Right cardiac atrium (tissue), 5 donors: ENCODE measurements at places on chromosomes 1 and 21.

GRCh38 chr21:31011412-31011811 is 26.9 kb downstream of the KRTAP19-8 start:
- no peak for DNase-seq

DNA sequence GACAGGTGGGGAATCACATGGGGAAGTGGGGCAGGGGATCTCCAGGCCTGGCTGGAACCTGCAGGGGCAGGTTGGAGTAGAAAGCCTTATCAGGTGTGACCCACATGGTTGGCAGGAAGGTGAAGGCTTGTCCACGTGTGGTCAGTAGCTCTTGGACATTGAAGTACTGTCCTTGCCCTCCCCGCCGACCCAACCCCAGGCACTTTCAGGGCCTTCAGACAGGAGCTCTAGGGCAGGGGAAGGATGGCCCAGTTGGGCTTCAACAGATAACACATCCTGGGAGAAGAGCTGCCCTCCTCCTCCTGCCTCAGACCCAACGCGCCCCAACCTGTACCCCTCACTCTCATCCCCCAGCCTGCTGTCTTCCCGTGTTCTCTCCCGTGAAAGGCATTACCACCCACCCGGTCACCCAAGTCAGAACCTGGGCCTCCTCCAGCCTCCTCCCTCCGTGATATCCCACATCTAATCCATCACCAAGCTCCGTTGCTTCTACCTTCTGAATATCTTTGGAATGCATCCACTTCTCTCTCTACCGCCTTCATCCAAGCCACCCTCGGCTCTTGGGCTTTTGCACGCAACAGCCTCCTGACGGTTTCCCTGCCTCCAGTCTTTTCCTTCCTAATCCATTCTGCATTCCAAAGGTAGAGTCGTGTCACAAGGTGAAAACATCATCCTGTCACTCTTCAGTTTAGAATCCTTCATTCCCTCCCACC is 15.9 kb downstream of the PTPRF start:
- no peak for DNase-seq

- DNase-seq: no peak
Observed at GRCh38 chr1:84930329-84930728, 37.3 kb upstream of the LPAR3 start.

- no peak for DNase-seq
Observed at GRCh38 chr1:208581667-208582066, 337.5 kb upstream of the PLXNA2 start.

DNA sequence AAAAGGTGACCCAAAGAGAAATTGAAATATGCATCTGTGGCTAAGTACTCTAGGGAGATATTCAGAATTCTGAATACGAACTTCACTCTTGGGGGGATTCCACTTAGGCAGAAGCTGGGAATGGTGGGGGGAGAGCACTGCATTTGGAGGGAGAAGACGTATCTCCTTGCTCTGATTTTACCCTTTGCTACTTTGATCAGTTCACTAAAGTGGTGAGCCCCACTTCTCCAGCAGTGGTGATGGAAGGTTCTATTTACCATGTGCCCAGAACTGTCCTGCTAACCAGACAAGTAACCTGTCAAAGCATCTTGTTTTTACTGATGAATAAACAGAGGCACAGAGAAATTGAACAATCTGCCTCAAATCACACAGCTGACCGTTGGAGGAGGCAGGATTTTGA is 483.4 kb downstream of the SIPA1L2 start:
- DNase-seq: no peak

GRCh38 chr21:42566524-42567213 is 53.0 kb downstream of the SLC37A1 start:
- DNase-seq: no peak
